ENCODE measurements at places on chromosomes 5 and 9. TPM values are rescaled to one million over a fixed set of nuclear protein-coding genes. Genes with fewer than 3 reads are reported as not detected.

The CCL28 gene
- total RNA-seq = 23.1 TPM

The CDKN2A gene
- 0.95 TPM for total RNA-seq

The TLR4 gene
- total RNA-seq = 1.0 TPM

The CD14 gene
- 0.38 TPM for total RNA-seq

The ZNG1C gene
- 40.5 TPM for total RNA-seq

The PGM5 gene
- not detected for total RNA-seq

The KIF20A gene
- 34.1 TPM for total RNA-seq

The PTCD2 gene
- 12.1 TPM for total RNA-seq

- no peaks in the 10 kb centered on the region for H3K4me1 ChIP-seq
- DNase-seq = no peak
- H3K27me3 ChIP-seq = no peaks in the 10 kb centered on the region
- H3K36me3 ChIP-seq = no peaks in the 10 kb centered on the region
- no peak overlapping the region for H3K27ac ChIP-seq
- H3K4me3 ChIP-seq = no peak overlapping the region
Observed at GRCh38 chr5:74166064-74166463, 474.5 kb downstream of the ENC1 start.

DNA sequence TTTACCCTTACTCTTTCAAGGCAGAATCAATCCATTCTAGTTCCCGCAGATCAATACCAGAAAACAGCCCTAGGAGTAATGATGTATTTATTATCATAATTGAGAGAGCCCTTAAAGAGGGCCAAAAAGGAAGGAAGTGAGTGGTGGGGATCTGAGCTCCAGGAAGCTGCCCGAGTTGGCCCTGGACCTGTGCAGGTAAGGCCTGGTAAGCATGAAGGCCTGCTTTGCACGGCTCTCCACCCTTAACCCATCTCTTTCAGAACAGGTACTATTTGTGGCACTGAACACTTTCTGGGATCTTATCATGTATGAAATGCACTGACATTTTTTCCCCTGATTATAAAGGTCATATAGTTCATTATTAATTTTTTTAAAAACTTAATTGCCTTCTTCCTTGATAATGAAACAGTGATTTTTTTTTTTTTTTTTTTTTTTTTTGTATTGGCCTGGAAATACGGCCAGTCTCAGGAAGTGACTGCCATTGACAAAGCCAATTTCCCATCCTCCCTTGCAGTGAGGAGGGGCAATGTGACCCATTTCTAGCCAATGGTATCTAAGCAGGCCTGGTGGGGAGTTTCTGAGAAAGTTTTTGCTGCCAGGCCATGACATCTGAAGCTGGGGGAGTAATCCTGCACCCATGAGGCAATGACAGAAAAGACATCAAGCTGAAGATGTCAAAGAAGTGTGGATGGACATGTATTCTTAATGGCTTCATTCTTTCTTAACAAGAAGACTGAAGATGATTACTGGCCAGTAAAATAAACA is 6.3 kb upstream of the MVB12B start:
- H3K27ac ChIP-seq = no peak overlapping the region
- H3K36me3 ChIP-seq = no peaks in the 10 kb centered on the region

- DNase-seq = no peak
- no peak overlapping the region for H3K4me3 ChIP-seq
- no peaks in the 10 kb centered on the region for H3K27me3 ChIP-seq
- no peak overlapping the region for H3K27ac ChIP-seq
- no peaks in the 10 kb centered on the region for H3K36me3 ChIP-seq
- no peaks in the 10 kb centered on the region for H3K4me1 ChIP-seq
Observed at GRCh38 chr5:68730220-68730978, 363.4 kb upstream of the SLC30A5 start.

DNA sequence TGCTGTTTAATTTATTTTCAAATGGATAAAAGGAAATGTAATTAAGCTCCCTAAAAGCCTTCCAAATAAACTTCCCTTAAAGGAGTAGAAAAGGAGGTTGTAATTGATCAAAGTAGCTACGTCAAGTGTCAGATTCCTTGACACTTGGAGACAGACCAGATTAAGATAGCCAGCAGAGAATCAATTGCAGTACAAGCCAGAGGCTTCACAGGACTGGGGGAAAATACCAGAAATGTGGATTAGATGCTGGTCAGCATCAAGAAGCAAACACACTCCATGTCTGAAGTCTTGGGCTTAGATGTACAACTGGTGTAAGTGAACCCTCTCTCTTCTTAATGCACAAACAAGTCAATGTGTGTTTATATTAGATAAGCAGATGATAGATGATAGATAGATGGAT is 184.9 kb upstream of the TAS2R1 start:
- no peaks in the 10 kb centered on the region for H3K27me3 ChIP-seq
- H3K4me1 ChIP-seq = no peaks in the 10 kb centered on the region
- H3K4me3 ChIP-seq = no peak overlapping the region
- no peak overlapping the region for H3K27ac ChIP-seq
- H3K36me3 ChIP-seq = no peaks in the 10 kb centered on the region
- DNase-seq = no peak

DNA sequence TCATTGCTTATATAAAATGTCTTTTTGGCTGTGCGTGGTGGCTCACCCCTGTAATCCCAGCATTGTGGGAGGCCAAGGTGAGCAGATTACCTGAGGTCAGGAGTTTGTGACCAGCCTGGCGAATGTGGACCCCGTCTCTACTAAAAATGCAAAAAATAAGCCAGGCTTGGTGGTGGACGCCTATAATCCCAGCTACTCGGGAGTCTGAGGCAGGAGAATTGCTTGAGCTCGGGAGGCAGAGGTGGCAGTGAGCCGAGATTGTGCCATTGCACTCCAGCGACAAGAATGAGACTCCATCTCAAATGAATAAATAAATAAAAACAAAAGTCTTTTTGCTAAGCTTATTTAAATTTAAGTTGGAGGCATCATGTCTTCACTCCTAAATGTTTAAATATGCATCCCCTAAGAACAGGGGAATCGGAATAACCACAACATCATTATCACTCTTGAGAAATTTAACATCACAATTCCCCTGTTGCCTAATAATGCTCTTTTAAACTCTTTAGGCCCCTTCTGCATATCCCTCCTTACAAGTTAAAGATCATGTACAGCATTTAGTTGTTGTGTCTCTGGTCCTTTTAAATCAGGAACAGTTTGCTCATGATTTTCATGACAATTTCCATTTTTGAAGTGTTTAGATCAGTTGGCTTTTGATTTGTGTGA is 72.8 kb downstream of the ERBIN start:
- H3K4me3 ChIP-seq = no peak overlapping the region
- H3K27me3 ChIP-seq = no peaks in the 10 kb centered on the region
- H3K36me3 ChIP-seq = peaks cover 8% of the 10 kb centered on the region
- H3K27ac ChIP-seq = no peak overlapping the region
- no peaks in the 10 kb centered on the region for H3K4me1 ChIP-seq

DNA sequence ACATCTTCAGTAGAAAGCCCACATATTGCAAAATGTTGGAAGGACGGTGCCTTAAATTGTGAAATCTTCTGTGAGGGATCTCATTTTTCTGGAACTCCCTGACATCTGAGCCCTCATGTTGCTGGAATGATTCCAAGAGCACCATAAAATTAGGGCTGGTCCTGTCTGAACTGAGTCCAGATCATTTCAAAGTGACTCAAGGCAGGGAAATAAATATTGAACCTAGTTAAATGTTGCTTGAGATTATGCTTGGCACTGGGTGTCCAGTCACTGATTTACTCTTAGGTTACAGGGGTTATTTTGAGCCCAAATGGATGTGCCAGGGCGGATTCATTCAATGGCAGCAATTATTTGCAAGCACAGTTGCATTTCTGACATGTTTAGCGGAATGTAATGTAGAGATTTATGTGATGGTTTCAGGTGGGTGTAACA is 437.0 kb downstream of the PIK3R1 start:
- H3K27ac ChIP-seq = no peak overlapping the region
- H3K4me3 ChIP-seq = no peak overlapping the region
- no peaks in the 10 kb centered on the region for H3K36me3 ChIP-seq
- DNase-seq = no peak

GRCh38 chr5:169148138-169148740 is 152.7 kb downstream of the SLIT3 start:
- no peaks in the 10 kb centered on the region for H3K36me3 ChIP-seq
- H3K4me3 ChIP-seq = no peak overlapping the region
- DNase-seq = no peak
- no peak overlapping the region for H3K27ac ChIP-seq
- H3K27me3 ChIP-seq = no peaks in the 10 kb centered on the region
- H3K4me1 ChIP-seq = no peaks in the 10 kb centered on the region

DNA sequence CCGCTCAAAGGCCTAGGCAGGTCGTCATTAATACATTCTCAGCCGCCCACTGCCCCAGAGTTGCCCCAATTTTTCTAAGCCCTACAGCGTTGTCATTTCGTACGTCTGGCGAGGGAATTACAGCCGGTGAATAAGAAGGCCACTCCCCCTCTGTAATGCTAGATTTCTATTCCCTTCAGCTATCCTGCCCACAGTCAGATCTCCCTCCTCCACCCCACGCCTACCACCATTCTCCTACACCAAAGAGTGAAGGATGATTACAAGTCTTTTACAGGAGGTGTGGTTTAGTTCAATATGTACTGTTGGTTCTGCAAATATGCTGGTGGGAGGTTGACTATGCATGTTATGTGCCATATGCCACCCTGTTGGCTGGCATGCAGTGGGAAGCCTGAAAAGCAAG is 83.7 kb upstream of the SMIM15 start:
- H3K36me3 ChIP-seq = no peaks in the 10 kb centered on the region
- H3K4me3 ChIP-seq = no peak overlapping the region
- H3K27ac ChIP-seq = no peak overlapping the region
- H3K4me1 ChIP-seq = no peaks in the 10 kb centered on the region

DNA sequence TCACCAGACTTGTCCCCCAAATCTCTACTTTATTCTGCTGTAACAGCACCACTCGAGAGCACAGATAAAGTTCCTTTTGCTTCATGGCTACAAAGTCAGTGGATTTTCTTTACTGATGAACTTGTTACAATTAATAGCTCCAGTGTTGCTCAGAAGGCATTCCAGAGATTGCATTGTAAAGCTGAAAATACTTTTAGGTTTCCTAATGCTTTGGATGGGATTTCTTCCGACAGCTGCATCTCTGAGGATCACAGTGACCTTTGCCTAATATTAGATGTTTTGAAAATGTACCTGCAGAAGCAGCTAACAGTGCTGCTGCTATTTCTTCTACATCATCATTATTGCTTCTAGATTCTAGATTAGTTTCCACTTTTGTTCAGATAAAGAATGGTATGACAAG is 58.8 kb upstream of the TMEM171 start:
- no peaks in the 10 kb centered on the region for H3K27me3 ChIP-seq
- H3K27ac ChIP-seq = no peak overlapping the region
- no peak for DNase-seq
- H3K4me1 ChIP-seq = no peaks in the 10 kb centered on the region
- no peaks in the 10 kb centered on the region for H3K36me3 ChIP-seq

GRCh38 chr9:34987160-34987901 is 2.2 kb upstream of the DNAJB5 start:
- H3K4me1 ChIP-seq = peaks cover 23% of the 10 kb centered on the region
- H3K36me3 ChIP-seq = no peaks in the 10 kb centered on the region
- peak overlapping the region; percentile 71 for H3K27ac ChIP-seq
- no peak overlapping the region for H3K4me3 ChIP-seq

DNA sequence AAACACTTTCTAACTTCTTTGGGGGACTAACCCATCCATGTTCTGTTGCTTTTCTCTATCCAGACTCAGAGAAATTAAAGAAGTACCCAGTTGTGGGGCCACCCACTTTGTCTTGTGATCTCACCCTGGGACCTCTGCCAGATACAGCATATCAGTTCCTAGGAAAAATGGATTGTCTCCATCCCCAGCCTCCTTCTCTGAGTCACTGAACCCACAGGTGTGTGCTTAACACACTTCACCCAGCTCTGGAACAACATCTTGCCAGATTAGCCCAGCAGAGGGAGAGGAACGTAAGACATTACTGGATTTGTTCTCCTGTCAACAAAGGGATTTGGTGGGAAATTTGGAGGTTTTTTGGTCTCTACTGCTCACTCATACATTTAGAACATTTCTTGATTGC is 19.2 kb downstream of the FAM240B start:
- no peak for DNase-seq
- no peaks in the 10 kb centered on the region for H3K4me1 ChIP-seq
- H3K4me3 ChIP-seq = no peak overlapping the region
- H3K27ac ChIP-seq = no peak overlapping the region

DNA sequence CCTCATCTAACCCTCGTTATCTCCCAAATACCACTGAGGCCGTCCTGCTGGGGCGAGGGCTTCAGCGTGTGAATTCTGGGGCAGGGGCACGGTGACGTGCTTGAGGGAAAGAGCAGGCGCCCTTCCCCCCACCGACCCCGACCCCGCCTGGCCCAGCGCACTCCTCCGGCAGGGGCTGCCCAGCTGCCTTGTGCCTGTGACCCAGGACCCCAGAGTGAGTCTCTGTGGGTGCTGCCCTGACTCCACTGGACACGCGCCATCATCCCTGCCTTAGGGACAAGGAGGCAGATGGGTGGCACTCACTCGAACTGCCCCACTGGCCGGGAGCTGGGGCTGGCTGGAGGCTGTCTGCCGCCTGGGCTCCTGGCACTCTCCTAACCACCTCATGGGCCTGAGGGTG is 136.2 kb upstream of the LPCAT1 start:
- H3K4me3 ChIP-seq = no peak overlapping the region
- no peaks in the 10 kb centered on the region for H3K36me3 ChIP-seq
- no peaks in the 10 kb centered on the region for H3K4me1 ChIP-seq
- no peak for DNase-seq
- no peak overlapping the region for H3K27ac ChIP-seq

Measured in naive thymus-derived CD4-positive, alpha-beta T cell (primary cell).